CD4-positive, alpha-beta T cell treated with Interleukin-17A for 4 hours (primary cell): ENCODE measurements at places on chromosomes 11 and 22.

DNA sequence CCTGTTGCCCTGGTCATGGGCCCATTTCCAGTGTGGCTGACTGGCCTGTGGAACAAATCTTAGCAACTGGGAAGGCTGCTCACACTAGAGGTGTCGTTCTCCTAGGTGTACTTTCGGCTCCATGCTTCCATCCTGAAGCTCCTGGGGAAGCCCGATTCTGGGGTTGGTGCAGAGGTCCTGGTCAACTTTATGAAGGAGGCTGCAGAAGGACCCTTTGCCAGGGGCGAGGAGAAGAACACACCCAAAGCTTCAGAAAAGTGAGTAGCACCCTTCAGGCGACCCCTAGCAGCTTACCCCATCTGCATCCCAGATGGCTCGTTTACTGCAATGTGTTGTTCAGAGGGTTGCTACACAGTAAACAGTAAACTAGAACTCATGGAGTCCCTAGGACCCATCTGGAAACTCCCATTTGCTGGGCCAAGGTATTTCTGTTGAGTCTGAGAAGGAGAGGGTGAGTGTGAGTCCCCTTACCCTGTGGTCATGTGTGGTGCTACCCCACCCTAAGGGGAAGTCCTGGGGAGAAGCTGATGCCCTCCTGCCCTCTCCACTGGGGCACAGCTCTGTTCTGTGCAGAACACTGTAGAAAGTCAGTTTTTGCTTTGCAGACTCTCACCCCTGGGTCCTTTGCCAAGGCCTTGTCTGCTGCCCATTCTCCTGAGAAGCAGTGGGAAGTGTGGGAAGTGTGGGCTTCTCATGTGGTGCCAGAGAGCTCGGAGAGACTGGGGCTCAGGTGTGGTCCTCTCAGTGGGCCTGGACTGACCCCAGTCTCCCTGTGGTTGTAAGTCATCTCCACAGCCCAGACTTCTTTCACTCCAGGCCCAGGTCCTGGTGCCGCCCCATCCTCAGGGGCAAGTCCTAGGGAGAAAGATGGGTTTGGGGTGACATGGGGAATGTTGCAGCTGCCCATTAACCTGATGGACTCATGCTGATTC lies 85.0 kb downstream of the CABIN1 start:
- no peak for DNase-seq

- no peak for DNase-seq
Measured at GRCh38 chr11:3052109-3052479, 5.1 kb downstream of the CARS1 start.

DNA sequence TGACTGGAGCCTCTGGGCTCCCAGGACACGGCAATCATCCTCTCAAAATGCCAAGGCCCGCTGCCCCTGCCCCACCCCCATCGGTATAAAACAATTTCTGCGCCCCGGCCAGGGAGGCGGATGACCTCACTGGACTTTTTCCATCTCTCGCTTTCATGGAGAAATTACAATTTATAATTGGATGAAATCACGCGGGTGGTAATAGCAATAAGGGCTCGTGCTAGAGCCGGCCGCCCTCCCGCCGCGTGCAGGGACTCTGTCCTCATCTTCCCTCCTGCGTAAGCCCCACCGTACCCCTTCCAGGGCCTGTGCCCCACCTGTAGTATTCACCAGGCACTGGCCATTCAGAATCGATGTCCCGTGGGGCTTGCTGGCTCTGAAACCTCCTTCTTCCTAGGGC lies 64.5 kb downstream of the MACROD1 start:
- no peak for DNase-seq

- DNase-seq: no peak
Measured at GRCh38 chr11:125542709-125543108, 26.6 kb upstream of the EI24 start.

- DNase-seq: no peak
Measured at GRCh38 chr11:78150346-78150745, 10.9 kb upstream of the ALG8 start.

- no peak for DNase-seq
Measured at GRCh38 chr11:123325533-123325932, 104.5 kb upstream of the GRAMD1B start.

DNA sequence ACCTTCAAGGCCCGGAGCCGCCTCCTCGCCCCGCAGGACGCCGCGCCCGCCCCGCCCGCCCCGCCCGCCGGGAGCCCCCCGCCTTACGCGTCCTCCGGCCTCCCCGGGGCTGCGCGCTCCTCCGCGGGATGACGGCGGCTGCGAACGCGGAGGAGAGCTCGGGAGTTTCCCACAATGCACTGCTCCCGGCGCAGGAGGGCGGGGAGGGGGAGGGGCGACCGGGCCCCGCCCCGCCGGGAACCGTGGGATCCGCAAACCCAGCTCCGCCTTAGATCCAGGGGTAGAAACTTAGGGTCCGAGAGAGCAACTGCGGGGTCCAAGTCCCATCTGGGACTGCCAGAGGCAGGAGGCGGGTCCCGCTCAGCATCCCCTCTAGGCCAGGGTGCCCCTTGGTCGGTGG lies at the start of gene CEND1:
Gene CEND1 (minus strand): TSS at position 148 of the 400 bp plus-strand sequence. CDS start 1,514 bp downstream, outside the sequence.
- DNase-seq: peak; percentile 54

- no peak for DNase-seq
Measured at GRCh38 chr11:85798361-85798760, 12.6 kb downstream of the SYTL2 start.

DNA sequence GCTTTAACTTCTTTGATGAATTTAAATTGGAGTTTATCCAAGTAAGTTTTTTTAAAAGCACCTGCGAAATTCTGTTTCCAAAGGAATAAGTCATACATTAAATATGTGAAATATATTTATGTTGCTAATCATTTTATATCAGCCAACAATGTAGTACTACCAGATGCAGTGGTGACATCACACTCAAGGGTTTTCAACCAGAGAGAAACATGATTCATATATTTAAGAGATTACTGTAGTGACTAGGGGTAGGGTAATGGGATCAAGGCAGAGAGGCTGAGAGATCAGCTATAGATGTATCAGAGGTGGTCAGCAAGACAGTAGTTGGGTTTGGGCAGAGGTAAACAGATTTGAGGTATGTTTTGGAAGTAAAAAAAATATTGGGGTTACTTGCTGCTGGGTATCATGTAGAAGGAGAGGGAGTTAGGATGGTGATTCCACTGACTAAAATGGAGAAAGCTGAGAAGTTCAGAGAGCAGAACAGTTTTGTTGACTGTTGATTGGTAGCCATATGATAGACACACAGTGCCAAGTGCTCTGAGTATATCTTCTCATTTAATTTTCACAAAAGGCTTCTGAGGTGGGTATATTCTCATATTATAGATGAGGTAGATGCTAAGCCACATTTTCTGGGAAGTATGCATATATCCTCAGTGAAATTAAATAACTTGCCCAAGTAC lies 39.4 kb downstream of the CEP57 start:
- DNase-seq: no peak
